ENCODE measurements at places on chromosomes 3 and 15.

DNA sequence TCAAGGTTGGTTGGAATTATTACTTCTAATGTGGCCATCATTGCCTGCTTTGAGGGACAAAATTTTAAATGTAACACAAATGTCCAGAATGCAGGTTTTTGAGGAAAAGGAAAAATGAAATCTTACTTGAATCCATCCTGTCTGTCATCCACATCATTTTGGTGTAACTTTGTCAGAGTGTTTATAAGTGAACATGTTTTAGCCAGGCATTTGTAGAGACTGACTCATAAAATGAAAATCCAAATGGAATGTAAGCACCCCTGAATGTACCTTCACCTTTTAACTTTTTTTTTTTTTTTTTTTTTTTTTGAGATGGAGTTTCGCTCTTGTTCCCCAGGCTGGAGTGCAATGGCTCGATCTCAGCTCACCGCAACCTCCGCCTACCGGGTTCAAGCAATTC lies 141.8 kb upstream of the BNIP2 start:
- no peak for DNase-seq

- no peak for DNase-seq
These were observed 78.1 kb downstream of the COL8A1 start for GRCh38 chr3:99716463-99716995.

DNA sequence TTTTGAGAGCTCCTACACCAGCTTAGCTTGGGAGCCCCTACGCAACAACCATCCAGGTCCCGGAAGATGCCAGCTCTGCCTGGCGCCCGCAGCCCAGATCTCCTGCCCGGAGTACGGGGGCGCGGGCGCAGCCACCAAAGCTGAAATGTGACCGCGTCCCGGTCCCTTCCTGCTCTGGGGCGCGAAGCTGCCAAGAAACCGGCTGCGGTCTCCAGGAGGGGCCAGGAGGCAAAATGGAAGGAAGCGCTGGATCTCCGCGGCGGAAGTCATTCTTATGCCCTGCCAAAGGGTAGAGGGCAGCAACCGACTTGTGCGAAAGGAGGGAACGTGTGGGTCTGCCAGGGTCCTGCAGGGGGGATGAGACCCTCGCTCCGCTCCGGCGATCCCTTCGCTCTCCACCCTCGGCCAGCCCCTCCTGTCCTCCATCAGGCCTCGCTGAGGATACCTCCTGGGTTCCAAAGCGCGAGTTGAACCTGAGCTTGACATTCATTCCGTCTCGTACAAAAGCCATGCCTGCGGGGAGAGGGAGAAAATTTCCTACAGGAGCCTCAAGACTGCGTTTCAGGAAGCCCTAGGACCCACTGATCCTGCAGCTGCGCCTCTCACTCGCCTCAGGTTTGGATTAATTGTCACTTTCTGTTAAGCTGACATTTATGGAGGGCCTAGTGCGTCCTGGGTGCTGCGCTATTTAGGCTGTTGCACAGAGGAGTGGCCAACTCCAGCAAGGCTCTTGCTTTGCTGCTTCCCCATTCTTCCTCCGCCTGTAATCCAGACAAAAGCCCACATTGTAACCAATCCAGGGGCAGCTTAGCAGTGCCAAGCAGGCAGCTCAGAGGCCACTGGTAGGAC lies 98.3 kb upstream of the VGLL3 start:
- DNase-seq, result no peak

DNA sequence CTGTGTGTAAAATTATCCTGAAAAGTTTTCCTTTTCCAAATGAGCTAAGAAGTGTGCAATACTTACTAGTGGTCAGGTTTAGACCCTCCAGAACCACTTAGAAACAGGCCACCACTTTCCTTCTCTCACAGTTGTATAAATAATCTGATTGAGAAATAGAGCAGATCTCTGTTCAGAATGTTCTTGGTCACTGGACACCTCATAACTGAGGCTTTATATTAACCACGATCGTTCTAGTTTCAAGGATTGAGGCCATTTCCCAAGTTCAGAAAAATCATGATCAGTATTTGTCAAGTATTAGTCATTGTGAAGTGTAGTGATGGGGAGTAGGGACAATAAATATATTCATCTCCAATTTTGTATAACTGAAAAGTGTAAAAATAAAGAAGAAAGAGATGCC lies 1.0 kb upstream of the MAP3K13 start:
- DNase-seq, result no peak

- peak; percentile 93 for DNase-seq
These were observed 134.0 kb upstream of the IL12A start for GRCh38 chr3:159854500-159855124.

- peak; percentile 66 for DNase-seq
These were observed 97.9 kb upstream of the EIF1B start for GRCh38 chr3:40211579-40211978.

DNA sequence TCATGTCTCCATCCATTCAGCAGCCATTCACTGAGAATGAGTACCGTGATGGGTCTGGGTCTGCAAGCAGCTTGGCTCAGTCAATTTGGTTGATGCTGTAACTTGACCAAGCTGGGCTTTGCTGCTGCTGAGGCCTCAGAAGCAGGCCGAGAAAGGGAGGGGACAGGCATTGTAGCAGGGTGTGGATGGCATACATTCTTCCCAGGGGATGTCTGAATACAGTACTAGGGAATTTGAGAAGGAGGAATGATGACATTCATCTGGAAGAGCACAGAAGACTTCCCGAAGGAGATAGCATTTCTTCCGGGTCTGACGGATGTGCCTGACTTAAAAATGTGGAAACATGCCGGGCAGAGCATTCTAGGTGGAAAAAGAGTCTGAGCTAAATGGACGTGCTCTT lies 105.3 kb upstream of the ADPGK start:
- no peak for DNase-seq

DNA sequence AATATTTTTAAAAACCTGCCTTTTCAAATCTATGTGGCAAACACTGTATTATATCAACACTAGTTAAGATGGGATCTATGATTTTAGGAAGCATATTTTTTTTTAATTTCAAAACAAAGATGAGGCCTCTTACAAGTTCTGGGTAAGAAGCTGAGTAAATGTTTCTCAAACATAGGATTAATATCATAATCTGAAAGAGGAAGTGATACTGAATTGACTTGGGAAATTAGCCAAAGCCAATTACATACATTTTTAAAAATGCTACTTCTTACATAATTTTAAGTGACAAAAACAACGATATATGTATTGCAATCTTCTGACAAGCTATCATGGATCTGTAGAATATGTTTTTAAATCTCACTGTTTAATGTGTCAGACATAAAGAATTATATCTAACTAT lies 135.1 kb upstream of the UBP1 start:
- DNase-seq, result no peak

- peak; percentile 30 for DNase-seq
These were observed 12.9 kb downstream of the PCYT1A start for GRCh38 chr3:196274585-196274984.

DNA sequence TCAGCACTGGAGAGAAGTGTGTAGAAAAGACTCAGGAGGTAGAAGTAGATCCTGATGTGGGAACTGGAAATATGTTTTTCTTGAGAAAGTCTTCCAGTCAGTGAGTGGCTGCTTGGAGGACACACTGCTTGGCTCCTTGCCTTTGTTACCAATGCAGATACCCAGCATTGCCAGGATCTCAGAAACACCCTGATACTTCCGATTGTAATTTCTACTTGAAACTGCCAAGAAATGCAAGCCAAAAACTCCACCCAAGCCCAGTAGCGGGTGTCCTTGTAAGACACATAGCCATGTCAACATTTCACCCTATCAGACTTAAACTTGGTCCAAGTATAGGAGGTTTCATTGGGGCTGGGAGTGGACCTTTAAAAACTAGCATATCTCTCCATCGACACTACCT lies 141.8 kb downstream of the ALDH1A2 start:
- DNase-seq, result no peak

GRCh38 chr3:19149368-19149767 lies 1.1 kb downstream of the KCNH8 start:
- DNase-seq, result peak; percentile 46

GRCh38 chr3:168884353-168884903 lies 779.1 kb downstream of the MECOM start:
- peak; percentile 88 for DNase-seq

GRCh38 chr3:183638101-183638852 lies 2.9 kb downstream of the KLHL24 start:
- no peak for DNase-seq

- DNase-seq, result no peak
These were observed 44.0 kb downstream of the TM2D3 start for GRCh38 chr15:101608201-101608600.

DNA sequence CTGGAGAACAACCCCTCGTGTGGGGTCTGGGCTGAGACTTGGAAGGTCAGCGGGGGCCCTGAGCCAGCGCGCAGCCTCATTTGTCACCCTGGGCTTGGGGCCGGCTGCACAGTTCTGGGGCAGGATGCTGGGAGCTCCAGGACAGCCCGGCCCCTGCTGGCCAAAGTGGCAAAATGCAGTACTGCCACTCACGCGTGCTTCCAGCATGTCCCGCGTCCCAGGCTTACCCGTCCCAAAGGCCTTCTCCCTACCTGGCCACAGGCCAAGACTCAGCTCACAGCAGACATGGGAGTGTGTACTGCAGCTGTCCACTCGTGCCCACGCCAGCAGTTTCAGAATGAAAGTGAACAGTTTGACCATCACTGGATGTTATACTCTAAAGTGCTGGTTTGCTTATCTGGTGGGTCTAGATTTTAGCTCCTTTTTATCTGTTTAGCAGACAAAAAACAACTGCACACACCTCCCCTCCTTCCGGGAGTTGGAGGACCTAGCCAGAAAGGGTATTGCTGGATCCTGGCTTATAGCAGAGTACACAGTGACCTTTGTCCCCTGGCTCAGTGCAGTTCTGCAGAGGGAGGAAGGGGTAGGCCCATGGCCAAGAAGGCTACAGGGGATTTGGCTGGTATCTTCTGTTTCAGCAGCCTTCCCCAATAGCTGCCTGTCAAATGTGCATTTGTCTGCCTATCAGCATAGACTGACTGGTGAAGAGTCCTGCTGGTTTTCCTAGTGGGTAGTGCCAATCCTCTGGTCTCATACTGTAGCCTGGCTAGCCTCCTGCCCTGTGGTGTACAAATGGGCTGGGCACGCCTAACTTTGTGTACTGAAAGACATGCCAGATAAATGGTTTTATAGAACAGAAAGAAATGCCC lies 23.2 kb upstream of the IP6K2 start:
- DNase-seq, result peak; percentile 11

DNA sequence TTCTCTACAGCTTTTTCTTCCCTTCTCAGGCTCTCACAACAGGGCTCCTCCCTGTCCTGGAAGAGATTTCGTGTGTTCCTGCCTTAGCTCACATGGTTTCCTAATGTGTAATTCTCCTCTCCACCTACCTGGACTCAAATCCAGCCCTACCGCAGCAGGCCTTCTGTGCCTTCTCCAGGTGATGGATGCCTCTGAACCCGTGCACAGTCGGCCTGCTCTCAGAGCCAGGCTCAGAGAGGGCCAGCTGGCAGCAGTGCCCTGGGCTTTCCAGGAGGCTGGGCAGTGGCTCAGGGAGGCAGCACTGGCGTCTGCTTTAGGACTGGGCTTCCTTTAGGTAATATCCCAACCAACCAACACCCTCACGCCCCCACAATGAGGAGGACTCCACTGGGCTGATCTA lies 123.2 kb upstream of the TMC3 start:
- DNase-seq, result no peak

DNA sequence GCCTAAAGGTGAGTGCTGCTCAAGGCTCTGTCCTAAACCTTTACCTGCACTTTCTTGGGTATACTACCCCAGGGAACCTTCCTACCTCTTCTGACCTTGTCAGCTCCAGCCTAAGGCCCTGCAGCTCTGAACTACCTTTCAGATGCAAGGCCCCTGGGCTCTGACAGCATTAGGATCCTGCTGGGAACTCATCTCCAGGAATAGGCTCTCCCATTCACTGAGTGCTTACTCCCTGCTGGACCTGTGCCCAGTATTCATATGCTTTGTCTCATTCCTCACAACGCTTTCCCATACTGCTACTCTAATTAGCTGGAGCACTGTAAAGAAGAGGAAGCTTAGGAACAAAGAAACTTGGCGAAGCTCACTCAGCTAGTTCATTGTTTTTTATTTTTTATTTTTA lies 53.8 kb upstream of the RAB6B start:
- no peak for DNase-seq

GRCh38 chr3:45774581-45775521 lies 21.5 kb downstream of the SLC6A20 start:
- no peak for DNase-seq

GRCh38 chr3:120596853-120597223 lies 702 bp downstream of the NDUFB4 start:
- DNase-seq, result no peak

DNA sequence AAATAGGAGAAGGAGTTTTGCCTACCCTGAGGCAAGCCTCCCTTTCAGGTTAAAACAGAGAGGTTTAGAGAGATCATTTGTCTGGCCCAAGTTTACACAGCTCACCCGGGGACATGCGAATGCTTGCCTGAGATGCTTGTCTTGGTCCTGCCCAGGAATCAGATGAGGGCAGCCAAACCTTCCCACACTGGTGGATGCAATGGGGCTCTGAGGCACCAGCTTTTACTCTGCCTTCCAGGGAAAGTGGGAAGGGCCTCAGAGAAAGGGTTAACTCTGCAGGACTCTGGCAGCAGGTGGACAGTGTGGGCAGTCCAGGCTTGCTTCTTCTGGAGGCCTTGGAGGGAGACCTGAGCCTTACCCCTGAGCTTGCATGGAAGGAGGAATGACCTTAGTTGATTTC lies 90.0 kb downstream of the LRRK1 start:
- DNase-seq, result no peak

- no peak for DNase-seq
These were observed 132.2 kb downstream of the TMCO5A start for GRCh38 chr15:38066612-38067011.

DNA sequence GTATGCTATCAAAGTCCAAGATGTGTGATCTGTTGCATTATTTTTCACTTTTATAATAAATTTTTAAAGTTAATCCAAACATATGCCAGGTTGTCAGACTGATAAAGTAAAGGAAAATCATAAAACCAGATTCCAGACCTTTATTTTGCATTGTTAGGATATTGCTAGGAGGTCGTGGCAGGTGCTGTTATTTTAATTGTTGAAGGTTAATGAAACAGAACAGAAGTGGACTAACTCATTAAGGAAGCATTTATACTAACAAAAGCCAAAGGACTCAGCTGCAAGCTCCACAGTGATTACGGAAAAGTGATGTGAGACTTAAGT lies 63.1 kb downstream of the DCLK3 start:
- DNase-seq, result no peak

- DNase-seq, result no peak
These were observed 28.2 kb downstream of the MYL3 start for GRCh38 chr3:46835054-46835453.
